Activated CD4-positive, alpha-beta T cell treated with anti-CD3 and anti-CD28 coated beads, Interleukin-2, amount 10 ng/mL, durations not matched to agents 24 days and 14 days (primary cell): ENCODE measurements at places on chromosomes 7 and 10.

DNA sequence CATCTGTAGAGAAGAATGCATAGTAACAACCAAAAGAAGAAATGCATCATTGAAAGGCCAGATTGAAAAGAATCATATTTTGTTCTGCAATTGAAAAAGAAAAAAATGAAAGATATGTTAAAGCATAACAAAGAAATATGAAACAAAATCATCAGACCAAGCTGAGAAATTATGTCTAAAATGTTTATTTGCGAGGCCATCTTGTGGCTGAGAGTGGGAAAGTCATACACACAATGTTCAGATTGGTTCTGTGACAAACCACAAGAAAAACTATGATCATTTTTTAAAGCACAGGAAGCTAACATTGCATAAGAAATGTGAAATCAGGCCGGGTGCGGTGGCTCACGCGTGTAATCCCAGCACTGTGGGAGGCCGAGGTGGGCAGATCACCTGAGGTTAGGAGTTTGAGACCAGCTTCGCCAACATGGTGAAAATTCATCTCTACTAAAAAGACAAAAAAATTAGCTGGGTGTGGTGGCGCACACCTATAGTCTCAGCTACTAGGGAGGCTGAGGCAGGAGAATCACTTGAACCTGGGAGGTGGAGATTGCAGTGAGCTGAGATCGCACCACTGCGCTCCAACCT lies 36.6 kb downstream of the ABCB5 start:
- no peak overlapping the region for H3K27ac ChIP-seq
- DNase-seq, result no peak
- H3K4me3 ChIP-seq, result no peak overlapping the region
- no peaks in the 10 kb centered on the region for H3K4me1 ChIP-seq

DNA sequence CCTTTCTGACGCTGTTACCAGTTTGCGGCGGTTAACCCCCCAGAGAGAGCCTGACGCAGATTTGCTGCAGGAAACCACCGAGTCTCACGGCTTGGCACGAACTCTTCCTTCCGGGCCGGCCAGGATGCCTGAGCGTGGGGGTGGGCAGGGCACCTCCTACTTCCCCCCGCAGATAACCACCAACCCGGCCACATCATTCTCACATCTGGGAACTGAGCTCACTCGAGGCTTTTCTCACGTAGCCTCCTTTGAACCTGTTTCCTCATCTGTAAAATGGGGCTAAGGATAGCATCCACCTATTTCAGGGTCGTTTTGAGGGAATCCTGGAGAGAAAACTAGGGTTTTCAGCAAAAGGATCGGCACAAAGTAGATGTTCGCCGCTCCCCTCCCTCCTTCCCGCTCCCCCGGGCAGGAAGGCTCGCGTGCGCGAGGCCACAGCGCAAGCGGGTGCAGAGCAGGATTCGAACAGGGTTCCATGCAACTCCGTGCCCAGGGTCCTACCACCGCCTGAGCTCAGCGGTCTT lies 23.6 kb downstream of the DDIT4 start:
- H3K36me3 ChIP-seq, result peaks cover 6% of the 10 kb centered on the region
- DNase-seq, result peak; percentile 98
- peaks cover 61% of the 10 kb centered on the region for H3K4me1 ChIP-seq
- peaks cover 2% of the 10 kb centered on the region for H3K27me3 ChIP-seq

DNA sequence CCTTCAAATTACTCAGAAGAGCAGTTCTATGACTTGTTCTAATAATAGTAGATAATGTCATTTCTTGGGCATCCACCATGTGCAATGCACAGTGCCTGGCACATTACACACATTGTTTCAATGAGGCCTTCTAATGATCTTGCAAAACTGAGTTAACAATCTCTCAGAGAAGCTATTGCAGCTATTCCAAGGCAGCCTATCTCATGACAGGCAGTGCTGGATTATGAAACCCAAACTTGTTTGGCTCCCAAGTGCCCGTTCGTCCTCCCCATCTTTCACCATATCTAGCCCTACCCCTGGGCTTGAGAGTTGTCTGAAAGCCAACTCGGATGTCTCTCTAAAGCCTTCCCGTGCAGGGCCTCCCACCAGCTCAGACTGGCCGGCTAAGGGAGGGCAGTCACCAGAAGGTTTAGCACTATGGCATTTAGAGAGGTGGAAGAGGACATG lies 405.1 kb downstream of the PLXNA4 start:
- DNase-seq, result no peak
- H3K4me3 ChIP-seq, result no peak overlapping the region
- H3K36me3 ChIP-seq, result no peaks in the 10 kb centered on the region

DNA sequence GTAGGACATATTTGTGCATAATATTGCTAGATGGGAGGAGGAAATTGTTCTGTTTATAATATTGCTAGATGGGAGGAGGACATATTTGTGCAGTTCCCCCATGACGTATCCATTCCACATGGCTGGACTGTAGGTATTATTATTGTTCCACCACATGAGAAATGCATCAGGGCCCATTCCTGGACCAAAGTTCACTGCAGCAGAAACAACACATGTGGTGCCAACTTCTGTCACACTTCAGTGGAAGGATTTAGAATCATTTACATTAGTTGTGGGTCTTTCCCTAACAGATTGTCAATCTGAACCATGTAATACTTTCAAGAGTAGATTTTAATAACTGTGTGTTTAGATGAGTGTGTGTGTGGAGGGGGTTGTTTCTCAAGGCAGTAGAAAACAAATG lies 32.7 kb upstream of the MACC1 start:
- H3K36me3 ChIP-seq, result no peaks in the 10 kb centered on the region
- no peaks in the 10 kb centered on the region for H3K4me1 ChIP-seq
- no peaks in the 10 kb centered on the region for H3K27me3 ChIP-seq

DNA sequence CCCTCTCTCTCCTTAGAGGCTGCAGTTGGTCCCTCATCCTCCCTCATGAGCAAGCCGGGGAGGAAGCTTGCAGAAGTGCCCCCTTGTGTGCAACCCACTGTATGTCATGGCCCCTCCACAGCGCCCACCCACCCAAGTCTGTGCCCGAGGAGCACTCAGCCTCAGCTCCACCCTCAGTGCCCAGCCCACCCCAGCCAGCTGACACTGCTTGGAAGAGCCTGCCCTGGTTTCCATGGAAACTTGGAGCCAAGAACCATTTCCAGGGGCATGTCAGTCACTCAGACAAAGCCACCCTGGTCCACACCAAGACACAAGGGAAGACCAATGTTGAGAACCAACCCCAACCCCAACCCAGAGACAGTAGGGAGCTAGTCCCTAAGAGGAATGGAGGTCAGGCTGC lies 79.5 kb downstream of the PAX2 start:
- H3K4me3 ChIP-seq, result no peak overlapping the region
- DNase-seq, result no peak
- no peak overlapping the region for H3K27ac ChIP-seq
- H3K27me3 ChIP-seq, result peaks cover 66% of the 10 kb centered on the region
- peaks cover 17% of the 10 kb centered on the region for H3K4me1 ChIP-seq

DNA sequence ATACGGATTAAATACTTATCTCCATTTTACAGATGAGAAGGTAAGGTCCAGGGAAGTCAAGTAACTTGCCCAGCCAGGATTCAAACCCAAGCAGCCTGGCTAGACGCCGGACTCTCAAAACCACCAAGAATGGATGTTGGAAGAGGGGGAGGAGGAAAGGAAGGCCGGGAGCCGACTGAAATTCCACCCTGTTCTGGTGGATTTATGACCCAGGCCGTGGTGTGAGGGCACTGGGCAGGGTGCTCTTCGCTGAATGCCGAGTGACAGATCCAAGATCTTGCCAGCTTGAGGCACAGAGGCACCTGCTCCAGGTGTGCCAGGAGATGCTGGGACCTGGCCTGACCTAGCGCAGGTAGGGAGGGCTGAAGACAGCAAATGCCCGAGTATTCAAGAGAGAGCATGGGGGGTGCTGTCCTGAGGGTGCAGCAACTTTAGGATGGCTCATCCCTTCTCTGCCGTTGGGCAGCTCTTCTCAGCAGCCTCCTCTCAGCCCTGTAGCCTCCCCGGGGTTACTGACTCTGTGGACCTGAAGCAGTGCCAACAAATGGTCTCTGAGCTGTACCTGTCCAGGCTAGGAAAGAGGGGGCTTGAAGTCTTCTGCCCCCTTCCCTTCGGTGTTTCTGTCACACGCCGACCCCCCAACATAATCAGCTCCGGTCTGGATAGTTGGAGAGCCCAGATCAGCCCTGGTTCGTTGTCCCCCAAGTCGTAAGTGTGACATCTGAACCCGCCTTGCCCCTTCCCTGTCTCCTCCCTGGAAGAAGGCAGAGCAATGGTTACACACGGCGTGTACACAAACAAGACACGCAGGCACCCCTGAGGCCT lies 713 bp downstream of the LOXL4 start:
- peaks cover 46% of the 10 kb centered on the region for H3K27me3 ChIP-seq
- H3K36me3 ChIP-seq, result no peaks in the 10 kb centered on the region
- DNase-seq, result no peak
- no peaks in the 10 kb centered on the region for H3K4me1 ChIP-seq
- H3K4me3 ChIP-seq, result peak overlapping the region; percentile 71

- H3K4me1 ChIP-seq, result peaks cover 38% of the 10 kb centered on the region
- no peak overlapping the region for H3K27ac ChIP-seq
- no peaks in the 10 kb centered on the region for H3K36me3 ChIP-seq
- peaks cover 22% of the 10 kb centered on the region for H3K27me3 ChIP-seq
Measured at GRCh38 chr10:30026080-30026479, 33.3 kb downstream of the JCAD start.
